ENCODE measurements at places on chromosomes 7 and 10.

DNA sequence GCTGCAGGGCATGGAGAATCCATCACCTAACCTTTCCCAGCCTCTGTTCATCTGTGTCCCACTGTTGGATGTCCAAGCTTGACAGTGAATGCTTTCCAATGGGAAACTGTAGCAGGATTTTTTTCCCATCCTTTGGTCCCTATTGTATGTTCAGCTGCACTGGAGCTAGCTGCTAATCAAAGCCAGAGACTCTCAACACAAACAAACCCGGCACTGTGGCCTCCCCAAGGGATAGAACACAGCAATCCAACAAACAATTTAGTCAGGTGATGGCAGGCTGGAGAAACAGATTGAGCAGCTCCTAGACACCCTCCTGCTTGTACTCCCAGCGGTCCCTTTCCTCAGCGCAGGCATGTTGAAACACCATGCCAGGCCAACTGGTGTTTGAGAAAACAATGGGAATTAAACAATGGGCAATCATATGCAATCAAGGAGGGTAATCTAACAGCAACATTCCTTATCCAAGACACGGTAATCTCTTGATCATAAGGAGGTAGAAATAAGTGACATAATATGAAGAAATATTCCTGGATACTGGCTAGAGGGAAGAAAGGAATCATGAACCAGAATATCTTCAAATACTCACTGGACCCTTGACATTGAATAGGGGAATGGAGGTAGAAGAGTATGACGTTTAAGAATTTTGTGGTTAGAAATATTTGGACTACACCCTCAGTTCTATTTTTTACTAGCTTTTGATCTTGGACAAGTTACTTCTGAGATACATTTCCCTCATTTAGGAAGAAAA, 15.0 kb downstream of the PTN start:
- DNase-seq: no peak

- DNase-seq: peak; percentile 26
These were observed 47.3 kb upstream of the INSYN2A start for GRCh38 chr10:127243490-127244272.

GRCh38 chr7:119684763-119685162, 588.2 kb upstream of the KCND2 start:
- peak; percentile 1 for DNase-seq

- DNase-seq: peak; percentile 69
These were observed at the start of gene PARD3 for GRCh38 chr10:34815185-34816084. Gene PARD3 (minus strand): TSS chr10:34815296. CDS start chr10:34814995, 301 bp downstream.

GRCh38 chr10:24306507-24306875, 97.6 kb downstream of the KIAA1217 start:
- peak; percentile 22 for DNase-seq

DNA sequence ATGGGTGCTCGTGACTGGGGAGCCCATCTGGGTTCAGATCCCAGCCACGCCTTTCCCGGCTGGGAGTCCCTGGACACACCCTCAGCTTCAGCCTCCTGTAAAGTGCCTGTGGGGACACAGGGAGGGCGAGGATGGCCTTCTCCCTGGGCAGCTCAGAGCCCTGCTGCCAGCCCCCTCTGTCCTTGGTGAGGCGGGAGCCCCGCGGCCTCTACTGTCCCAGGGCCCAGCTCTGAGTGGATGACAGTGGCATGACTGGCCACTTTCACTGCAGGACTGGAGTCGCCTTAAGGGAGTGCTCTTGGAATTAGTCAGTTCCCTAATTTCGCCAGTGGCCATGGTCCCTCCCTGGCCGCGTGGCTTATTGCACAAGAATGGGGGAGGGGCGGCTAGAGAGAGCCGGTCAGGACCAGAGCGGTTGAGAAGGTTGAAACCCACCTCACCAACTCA, 4.6 kb downstream of the BRI3 start:
- peak; percentile 53 for DNase-seq

GRCh38 chr7:64849250-64849923, 53.7 kb upstream of the ZNF273 start:
- DNase-seq: no peak

All from fibroblast of skin of right biceps (primary cell).